ENCODE measurements at places on chromosomes 3 and 15.

DNA sequence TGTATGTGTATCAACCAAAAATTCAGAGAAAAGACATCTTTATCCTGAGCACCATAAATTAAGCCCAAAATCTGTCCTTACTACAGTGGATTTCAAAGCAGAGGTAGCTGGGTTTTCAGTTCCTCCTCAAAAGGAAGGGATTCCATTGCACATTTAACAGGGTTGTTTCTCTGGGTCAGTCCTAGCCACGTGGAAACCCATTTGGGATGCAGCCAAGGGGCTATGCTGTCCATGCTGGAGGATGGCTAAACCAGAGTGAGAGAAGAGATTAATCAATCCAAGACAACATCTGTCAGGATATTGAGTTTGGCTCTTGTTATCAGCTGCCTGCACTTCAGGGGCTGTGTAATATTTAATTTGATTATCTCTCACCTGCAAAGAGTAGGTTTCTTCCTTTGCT lies 28.1 kb downstream of the LSAMP start:
- DNase-seq: no peak

GRCh38 chr3:76561494-76562236 lies 478.2 kb upstream of the ROBO2 start:
- DNase-seq: peak; percentile 37

- DNase-seq: peak; percentile 84
Measured at GRCh38 chr15:57510647-57511046, 81.1 kb upstream of the MYZAP start.

- DNase-seq: peak; percentile 33
Measured at GRCh38 chr3:4507024-4507596, 14.0 kb downstream of the ITPR1 start.

DNA sequence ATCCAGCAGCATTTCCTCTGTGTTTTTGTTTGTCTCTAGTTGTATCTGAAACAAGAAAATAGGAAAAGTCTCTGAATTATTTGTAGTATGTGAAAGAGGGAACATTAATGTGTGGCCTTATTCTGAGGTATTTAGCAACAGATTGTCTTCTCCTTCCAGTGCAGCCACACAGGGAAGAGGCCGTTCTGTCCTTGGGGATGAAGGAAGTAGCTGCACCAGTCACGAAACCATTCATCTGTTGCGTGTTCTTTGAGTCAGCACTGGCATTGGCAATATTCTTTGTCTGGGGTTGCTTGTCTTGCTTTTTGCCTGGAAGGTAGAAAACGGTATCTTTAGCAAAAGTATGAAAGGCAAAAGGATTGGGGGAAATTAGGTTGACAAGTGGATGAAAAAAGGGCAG lies 91.6 kb downstream of the CDIN1 start:
- DNase-seq: no peak

DNA sequence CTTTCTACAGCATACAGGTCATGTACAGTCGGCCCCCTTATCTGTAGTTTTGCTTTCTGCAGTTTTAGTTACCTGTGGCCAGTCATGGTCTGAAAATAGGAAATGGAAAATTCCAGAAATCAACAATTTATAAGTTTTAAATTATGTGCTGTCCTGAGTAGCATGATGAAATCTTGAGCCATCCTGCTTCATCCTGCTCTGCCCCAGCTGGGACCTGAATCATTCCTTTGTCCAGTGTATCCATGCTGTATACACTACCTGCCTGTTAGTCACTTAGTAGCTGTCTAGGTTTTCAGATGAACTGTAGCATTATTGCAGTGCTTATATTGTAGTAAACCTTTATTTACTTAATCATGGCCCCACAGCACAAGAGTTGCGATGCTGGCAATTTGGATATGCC lies 44.8 kb downstream of the AP4E1 start:
- no peak for DNase-seq

DNA sequence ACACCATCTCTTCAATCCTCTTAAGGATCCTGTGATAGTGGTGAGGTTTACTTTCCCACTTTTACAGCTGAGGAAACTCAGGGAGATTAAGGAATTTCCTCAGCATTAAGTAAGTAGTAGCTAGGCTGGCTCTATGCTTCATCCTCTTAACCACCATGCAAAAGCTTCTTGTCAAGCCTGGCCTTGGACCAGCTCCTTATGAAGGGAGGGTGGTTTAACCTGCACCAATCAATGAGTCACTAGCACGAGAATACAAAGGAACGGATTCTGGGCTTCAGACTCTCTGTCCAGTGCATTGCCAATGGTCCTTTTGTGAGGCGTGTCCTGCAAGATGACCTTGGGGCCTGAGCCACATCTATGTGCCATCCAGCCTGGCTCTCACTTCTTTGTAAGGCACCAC lies 202.0 kb upstream of the CFAP20DC start:
- no peak for DNase-seq

- no peak for DNase-seq
Measured at GRCh38 chr3:120129718-120130513, 35.7 kb upstream of the GSK3B start.

DNA sequence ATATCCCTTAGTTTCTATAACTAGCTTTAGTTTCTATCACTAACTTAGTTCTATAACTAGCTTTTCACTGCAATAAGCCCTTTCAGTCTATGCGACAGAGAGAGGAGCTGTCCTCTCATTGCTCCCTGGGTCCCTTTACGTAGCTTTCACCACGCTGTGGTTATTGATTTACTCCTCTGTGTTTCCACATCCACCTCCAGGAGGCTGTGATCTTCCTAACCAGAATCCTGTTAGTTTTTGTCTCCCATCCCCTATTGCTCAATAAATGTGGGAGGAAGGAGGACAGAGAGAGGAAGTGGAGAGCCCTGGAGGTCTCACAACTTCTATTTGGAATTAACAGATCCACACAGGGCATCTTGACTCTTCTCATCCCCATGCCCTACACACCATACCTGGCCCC lies 1036.1 kb downstream of the MCTP2 start:
- DNase-seq: no peak

- no peak for DNase-seq
Measured at GRCh38 chr15:71496336-71496955, 313.9 kb upstream of the NR2E3 start.

GRCh38 chr15:68656438-68656739 lies 77.6 kb downstream of the CORO2B start:
- DNase-seq: no peak

GRCh38 chr15:69685512-69686452 lies 233.2 kb downstream of the RPLP1 start:
- no peak for DNase-seq

- DNase-seq: no peak
Measured at GRCh38 chr3:194849166-194849875, 163.6 kb downstream of the FAM43A start.

DNA sequence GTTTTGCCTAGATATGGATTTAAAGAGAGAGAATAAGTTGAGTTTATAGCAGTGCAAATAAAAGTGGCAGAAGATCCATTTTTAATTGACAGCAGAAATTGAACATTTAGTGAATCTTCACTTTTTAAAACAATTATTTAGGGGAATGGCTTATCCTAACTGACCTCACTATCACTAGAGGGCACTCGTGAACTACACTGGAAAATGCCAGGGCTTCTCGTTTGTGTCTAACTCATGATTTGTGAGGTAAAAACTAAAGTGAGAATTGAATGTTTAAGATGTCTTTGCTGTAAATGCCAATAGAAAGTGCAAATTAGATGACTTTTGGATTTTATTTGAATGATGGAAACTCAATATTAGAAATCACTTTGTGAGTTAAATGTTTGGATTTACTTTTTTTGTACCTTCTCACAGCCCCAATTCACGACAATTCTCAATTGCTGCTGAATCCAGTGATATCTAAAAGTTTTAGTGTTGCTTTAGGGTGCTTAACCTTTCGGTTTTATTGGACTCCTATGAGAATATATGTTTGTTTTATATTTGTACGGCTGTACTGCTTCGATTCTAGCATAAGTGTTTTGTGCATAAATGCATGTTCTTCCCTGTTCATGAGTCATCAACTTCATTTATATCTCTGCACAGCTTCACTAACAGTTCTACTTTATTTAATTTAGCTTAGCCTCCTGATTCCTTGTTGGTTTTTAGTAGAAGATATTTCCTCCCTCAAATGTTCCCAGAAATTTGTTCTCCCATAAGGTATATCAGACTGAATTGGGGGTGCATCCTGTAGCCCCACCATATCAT lies 462.1 kb downstream of the MFSD1 start:
- DNase-seq: peak; percentile 70

- DNase-seq: peak; percentile 84
Measured at GRCh38 chr15:85010386-85011159, 28.9 kb downstream of the PDE8A start.

DNA sequence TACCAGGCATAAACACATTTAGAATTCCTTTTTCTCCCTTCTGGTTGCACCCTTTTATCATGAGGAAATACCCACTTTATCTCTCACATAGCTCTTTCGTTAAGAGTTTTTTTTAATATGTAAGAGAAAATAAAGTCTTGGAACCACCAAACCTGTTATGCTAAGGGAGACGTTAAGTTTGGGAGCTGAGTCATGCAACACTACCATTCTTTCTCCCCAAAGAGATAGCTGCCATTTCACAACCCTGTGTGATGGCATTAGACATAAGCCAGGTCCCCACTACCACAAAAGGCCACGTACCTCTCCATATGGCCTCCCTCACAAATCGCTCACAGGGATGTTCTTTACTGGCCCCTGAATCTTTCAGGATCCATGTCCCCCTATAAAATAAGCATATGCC lies 7.6 kb upstream of the NIPA1 start:
- no peak for DNase-seq
